ENCODE measurements at places on chromosomes 13 and 19.

DNA sequence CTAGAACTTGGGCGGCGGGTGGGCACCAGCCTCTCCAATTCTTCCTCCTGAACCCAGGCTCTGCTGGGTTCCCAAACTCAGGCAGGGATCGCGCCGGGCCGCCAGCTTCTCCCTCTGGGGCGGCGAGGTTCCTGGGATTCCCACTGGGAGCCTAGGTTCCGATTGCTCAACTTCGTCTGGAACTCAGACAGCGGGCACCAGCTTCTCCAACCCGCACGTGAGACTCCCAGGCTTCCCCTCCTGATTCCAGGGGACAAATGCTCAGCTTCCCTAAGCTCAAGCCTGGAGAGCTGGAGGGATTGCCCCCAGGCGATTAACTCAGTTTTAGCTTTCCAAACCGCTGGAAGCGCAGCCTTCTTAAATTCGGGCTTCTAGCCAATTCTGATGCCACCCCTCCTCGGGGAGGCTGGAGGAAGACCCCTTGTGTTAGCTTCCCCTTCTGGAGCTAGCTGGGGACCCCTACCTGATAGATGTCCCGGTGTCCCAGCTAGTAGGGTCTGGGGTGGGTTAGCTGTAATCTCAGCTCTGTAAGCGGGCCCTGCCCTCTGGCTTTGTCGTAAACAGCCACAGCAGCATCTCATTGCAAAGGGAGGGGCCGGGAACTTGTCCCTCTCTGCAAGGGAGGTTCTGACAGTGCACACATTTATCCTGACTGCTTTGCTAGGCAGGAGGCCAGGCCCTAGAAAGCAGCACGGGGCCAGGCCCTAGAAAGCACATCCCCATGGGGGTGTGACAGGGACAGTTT is 671 bp downstream of the MCOLN1 start:
- peak overlapping the region; percentile 69 for H3K4me3 ChIP-seq
- H3K36me3 ChIP-seq, result peaks cover 36% of the 10 kb centered on the region
- H3K27ac ChIP-seq, result peak overlapping the region; percentile 77
- DNase-seq, result peak; percentile 59
- no peaks in the 10 kb centered on the region for H3K27me3 ChIP-seq

DNA sequence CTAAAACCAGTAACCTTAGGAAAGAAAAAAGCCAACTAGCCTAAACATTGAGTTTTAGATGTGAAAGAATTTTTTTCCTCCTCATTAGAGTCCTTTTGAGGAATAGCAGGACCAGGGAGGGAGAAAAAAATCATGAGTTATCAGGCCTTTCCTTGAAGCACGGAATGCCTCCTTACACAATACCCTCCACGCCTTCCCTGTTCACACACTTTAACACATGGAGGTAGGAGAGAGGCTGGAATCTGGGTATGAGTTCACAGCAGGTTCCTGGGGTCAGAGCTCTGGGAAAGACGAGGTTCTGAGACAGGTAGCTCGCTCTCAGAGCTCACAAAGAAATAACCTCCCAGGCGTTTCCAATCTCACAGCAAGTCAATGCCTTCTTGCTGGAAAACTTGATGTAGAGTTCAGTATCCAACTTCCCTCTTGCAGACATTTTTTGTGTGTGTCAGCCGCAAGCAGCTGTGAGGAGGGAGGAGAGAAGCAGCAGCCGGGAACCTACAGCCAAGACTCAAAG is 716 bp downstream of the ZNF573 start:
- no peaks in the 10 kb centered on the region for H3K27me3 ChIP-seq
- H3K4me3 ChIP-seq, result peak overlapping the region; percentile 90

GRCh38 chr13:78881054-78881453 is 222.1 kb upstream of the OBI1 start:
- no peaks in the 10 kb centered on the region for H3K36me3 ChIP-seq
- H3K4me1 ChIP-seq, result no peaks in the 10 kb centered on the region
- DNase-seq, result no peak

GRCh38 chr13:36082806-36083205 is 48.4 kb downstream of the DCLK1 start:
- no peaks in the 10 kb centered on the region for H3K27me3 ChIP-seq
- no peak overlapping the region for H3K4me3 ChIP-seq
- no peaks in the 10 kb centered on the region for H3K4me1 ChIP-seq
- no peak overlapping the region for H3K27ac ChIP-seq
- no peak for DNase-seq
- no peaks in the 10 kb centered on the region for H3K36me3 ChIP-seq

DNA sequence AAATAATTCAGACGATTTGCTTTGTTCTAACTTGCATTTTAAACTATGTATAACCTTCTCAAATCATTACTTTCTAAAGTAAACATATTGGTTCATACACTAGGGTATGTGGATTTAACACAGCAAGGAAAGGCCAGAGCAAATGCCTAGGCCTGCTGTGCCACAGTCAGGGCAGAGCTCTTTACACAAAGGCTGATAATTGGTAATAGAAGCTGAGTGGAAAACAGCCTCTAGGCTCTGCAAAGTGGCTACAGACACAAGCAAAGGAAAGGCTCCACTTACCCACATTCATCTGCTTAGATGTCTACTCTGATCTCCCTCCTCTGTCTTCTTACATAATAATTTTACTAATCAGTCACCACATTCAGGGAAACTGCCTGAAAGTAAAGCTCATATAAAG is 382.9 kb downstream of the OLFM4 start:
- H3K27ac ChIP-seq, result no peak overlapping the region
- no peak for DNase-seq
- H3K36me3 ChIP-seq, result no peaks in the 10 kb centered on the region
- H3K27me3 ChIP-seq, result no peaks in the 10 kb centered on the region
- no peak overlapping the region for H3K4me3 ChIP-seq

DNA sequence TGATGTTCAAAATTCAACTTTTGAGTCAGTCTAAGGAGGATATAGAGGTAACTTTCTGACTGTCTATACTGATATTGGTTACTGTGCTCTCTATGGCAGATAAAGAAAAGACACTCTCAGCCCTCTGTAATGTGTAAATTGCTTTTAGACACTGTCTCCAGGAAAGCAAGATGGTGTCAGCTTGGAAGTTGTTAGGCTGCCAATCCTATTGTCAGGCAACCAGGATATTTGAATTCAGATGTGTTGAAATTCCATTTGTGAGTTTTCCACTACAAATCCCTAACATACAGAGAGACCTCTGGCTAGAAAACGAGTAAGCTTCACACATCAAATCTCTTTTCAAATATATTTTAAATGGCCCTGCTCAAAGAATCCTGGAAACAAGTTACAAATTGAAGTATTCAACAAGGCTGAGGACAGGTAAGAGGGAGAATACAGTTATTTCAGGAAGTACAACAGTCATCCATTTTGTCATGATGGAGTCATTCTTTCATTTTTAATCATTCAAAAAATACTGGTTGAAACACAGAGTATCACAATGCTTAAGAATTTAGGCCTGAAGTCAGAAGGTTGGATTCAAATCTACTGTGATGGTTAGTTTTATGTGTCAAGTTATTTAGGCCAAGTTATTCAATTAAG is 312.0 kb downstream of the OLFM4 start:
- H3K27me3 ChIP-seq, result no peaks in the 10 kb centered on the region
- no peak for DNase-seq
- no peak overlapping the region for H3K4me3 ChIP-seq
- no peaks in the 10 kb centered on the region for H3K36me3 ChIP-seq
- H3K27ac ChIP-seq, result no peak overlapping the region
- no peaks in the 10 kb centered on the region for H3K4me1 ChIP-seq

- no peak for DNase-seq
- no peaks in the 10 kb centered on the region for H3K4me1 ChIP-seq
- H3K36me3 ChIP-seq, result no peaks in the 10 kb centered on the region
- H3K4me3 ChIP-seq, result no peak overlapping the region
- H3K27me3 ChIP-seq, result no peaks in the 10 kb centered on the region
Observed at GRCh38 chr19:51027126-51027806, 850 bp upstream of the KLK11 start.

GRCh38 chr19:3404324-3405260 is 38.2 kb downstream of the NFIC start:
- H3K36me3 ChIP-seq, result peaks cover 37% of the 10 kb centered on the region
- no peak overlapping the region for H3K4me3 ChIP-seq
- H3K27ac ChIP-seq, result no peak overlapping the region
- DNase-seq, result no peak

Measured in CD14-positive monocyte (primary cell).